ENCODE measurements at places on chromosomes 3 and 15.

- no peak for DNase-seq
Observed at GRCh38 chr3:63914312-63914711, 2.1 kb upstream of the SCAANT1 start.

DNA sequence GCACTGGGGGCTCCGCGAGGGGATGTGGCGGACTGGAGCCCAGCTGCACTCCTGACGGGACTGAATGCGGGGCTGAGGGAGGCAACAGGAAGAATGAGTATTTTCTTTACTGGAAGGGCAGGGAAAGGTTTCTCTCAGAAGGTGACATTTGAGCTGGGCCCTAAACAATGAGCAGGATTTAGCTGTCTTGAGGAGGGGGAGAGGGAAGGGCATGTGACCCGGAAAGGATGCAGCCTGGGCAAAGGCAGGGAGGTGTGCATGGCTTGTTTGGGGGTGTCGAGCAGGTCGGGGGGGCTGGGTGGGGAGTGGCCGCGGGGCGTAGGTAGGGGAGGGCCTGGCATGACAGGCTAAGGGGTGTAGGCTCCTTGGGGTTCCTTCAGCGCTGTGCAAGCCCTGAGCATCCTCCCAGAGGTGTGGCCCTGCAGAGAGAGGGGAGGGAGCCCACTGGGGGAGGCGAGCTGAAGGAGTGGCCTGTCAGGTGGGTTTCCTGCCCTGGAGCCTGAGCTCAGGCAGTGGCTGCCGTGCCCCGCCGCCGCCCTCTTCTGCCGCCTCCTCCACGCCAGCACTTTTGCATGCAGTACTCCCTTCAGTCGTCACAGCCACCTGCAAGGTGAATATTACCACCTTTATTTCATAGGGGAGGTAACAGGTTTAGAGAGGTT is 17.2 kb upstream of the ANKDD1A start:
- DNase-seq: peak; percentile 92

GRCh38 chr15:64950888-64951287 is 38.8 kb downstream of the SPG21 start:
- DNase-seq: no peak

DNA sequence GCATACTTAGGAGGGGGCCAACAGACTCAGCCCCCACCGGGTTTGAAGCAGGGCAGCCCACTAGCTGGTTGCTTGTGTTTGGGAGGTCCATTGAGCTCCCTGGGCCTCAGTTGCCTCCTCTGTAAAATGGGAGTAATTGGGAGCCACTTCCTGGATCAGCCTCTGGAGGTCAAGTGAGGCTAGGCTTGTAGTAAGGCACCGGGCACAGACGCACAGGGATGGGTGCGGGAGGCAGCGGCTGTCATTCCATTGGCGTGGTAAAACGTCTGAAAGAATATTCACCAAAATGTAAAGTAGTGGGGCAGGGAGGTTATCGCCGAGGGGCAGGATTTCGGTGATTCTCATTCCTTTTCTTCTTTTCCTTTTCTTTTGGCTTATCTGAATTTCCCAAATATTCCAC is 64.6 kb downstream of the TLE3 start:
- no peak for DNase-seq

DNA sequence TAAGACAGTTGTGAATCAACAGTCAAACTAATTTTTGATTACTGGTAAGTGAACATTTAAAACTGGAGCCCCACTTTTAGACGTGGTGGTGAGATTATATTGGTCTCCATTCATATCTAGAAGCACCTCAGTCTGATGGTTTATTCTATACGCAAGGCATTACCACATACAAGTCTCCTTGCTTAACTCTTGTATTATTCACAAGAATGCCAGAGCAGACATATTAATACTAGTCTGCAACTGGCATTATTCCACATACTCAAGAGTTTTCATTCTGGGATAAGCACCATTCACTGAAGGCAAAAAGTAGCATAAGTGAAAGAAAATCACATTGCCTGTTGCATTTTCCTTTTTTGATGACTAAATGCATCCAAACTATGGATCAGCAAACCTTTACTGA is 36.9 kb upstream of the MEIS2 start:
- no peak for DNase-seq

GRCh38 chr15:85543741-85544155 is 163.3 kb downstream of the AKAP13 start:
- DNase-seq: peak; percentile 48

- DNase-seq: no peak
Observed at GRCh38 chr3:19248143-19248542, 99.8 kb downstream of the KCNH8 start.

DNA sequence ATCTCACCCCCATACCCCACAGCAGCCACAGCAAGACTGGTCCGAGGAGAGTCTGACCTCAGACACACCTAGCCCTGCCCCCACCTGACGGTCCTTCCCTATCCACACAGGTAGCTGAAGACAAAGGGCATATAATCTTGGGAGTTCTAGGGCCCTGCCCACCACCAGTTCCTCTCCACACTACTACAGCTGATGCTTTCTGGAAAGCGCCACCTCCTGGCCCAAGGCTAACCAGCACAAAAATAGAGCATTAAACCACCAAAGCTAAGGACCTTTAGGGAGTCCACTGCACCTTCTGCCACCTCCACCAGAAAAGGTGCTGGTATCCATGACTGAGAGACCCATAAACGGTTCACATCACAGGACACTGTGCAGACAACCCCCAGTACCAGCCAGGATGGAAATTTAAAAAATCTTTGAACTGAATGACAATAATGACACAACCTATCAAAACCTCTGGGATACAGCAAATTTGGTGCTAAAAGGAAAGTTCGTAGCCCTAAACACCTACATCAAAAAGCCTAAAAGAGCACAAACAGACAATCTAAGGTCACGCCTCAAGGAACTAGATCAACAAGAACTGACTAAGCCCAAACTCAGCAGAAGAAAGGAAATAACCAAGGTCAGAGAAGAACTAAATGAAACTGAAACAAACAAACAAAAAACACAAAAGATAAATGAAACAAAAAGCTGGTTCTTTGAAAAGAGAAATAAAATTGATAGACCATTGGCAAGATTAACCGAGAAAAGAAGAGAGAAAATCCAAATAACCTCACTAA is 122.1 kb upstream of the TPRG1 start:
- DNase-seq: peak; percentile 39

- DNase-seq: peak; percentile 54
Observed at GRCh38 chr3:177196456-177197040, 734 bp downstream of the TBL1XR1 start.

DNA sequence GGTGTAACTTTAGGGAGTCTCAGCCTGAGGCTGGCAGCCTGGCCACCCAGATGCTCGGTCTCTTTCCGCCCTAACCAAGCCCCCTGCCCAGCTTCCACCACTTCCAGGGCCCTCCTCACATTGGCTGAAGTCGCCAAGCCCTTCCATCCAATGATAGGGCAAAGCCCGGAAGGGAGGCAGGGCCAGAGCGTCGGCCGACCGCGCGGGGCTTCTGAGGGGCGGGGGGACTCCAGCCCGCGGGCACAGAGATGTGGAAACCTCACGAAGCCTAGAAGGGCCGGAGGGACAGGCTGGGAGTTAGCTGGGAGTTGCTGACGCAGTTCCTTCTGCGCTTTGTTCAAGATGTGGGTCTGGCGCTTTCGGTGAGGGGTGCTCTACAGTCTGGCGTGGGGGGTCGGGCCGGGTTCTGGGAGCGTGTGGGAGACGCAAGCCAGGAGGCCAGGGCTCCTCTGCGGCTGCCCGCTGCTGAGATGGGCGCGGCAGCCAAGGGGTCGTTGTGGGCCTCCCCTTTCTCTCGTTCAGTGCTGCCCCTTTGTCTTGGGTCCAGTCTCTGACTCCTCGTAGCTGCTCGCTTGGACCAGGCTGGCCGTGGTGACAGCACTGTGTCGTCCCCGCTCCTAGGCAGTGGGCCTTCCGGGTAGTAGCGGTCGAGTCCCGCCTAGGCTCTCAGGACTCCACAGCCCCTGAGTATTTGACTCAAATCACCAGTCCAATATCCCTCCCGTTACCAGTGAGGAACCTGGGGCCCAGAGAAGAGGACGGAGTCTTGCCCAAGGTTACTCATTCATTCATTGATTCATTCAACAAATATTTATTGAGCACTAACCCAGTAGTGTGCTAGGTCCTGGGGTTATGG is at the start of gene ZNF660:
ZNF660 (plus strand) TSS at position 319 of the 856 bp plus-strand sequence. CDS start 9,230 bp downstream, outside the sequence.
- no peak for DNase-seq

GRCh38 chr3:25548836-25549235 is 115.9 kb downstream of the TOP2B start:
- DNase-seq: no peak

- DNase-seq: peak; percentile 52
Observed at GRCh38 chr3:30476368-30477084, 129.9 kb upstream of the TGFBR2 start.

DNA sequence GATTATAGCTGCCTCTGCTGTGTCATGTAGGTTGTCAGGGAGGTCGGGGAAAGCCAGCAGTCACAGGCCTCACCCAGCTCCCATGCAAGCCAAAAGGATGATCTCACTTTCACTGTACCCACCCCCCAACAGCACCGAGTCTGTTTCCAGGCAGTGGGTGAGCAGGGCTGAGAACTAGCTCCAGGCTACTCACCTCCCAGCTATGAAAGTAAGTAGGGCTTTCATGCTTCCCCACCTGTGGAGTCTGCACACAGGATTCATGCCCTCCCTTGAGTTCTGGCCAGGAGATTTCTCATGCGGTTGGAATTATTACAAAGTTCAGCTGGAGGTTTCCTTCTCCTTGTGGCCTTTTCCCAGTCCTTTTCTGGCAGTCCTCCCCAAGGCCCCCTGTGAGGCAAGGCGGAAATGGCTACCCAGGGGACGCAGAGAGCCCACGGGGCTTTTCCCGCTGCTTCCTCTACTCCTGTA is 356.2 kb downstream of the SV2B start:
- DNase-seq: no peak

GRCh38 chr3:154095832-154096421 is 25.3 kb upstream of the ARHGEF26 start:
- DNase-seq: no peak

- DNase-seq: peak; percentile 15
Observed at GRCh38 chr3:111739311-111739911, 119.7 kb upstream of the PHLDB2 start.

DNA sequence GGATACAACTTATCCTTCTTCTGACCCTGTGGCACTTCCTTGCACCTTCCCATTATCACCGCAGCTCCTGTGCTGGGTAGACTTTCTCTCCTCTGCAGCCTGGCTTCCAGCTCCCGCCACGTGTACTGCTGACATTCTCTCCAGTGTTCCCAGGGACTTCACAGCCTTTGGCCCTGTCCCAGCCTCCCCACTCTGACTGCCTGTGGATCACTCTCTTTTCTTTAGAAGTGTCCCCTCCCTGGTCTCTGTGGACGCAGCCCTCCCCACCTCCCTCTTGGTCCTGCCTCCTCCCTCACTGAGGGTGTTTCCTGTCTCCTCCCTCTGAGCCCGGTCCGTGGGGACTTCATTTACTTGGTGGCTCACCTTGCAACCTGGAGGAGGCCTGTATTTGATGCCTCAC is 17.4 kb downstream of the PDIA5 start:
- DNase-seq: no peak

- no peak for DNase-seq
Observed at GRCh38 chr3:44424758-44425157, 52.7 kb downstream of the ZNF445 start.

DNA sequence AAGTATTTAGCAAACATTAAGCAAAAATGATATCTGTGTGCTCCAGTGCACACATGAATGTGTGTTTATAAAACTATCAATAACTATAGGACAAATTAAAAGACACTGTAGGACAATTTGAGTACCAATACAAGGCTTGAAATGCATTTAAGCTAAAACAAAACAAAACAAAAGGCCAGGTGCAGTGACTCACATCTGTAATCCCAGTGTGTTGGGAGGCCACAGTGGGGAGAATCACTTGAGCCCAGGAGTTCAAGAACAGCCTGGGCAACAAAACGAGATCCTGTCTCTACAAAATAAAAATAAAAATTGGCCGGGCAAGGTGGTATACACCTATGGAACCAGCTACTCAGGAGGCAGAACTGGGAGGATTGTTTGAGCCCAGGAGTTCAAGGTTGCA is 50.7 kb downstream of the CSNK1G1 start:
- DNase-seq: no peak

DNA sequence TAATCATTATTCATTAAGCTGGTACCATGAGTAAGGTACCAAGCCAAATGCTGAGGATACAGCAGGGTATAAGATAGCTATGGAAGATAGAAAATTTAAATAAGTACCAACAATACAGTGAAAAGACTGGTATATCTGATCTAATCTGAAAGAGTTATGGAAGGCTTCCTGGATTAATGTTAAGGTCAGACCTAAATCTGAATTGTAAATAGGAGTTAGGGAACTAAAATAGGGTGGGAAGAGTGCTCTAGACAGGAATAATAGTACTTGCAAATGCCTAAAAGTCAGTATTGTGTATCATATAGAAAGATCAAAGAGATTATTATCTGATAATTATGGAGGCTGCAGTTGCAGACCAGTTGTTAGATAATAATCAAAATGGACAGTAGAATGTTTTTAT is 2.6 kb upstream of the ACKR4 start:
- no peak for DNase-seq

GRCh38 chr3:166783206-166783605 is 596.9 kb downstream of the ZBBX start:
- DNase-seq: no peak

- DNase-seq: no peak
Observed at GRCh38 chr3:100044369-100044768, 69.9 kb downstream of the FILIP1L start.

DNA sequence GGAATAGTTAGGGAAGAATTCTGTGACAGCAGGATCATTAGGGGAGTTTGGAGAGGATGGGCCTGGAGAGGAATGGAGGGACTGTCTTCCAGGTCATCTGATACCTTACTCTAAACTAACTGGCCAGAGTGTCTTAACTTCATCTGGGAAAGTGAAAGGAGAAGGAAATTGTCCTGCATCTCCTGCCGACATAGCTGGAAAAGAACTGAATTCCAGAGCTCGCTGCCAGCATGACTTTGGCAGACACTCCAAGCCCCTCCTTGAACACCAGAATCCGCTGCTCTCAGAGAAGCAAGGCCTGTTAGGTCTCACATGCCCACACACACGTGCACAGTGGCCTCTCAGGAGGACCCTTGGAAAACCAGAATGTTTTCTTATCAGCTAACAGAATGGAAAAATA is 10.5 kb downstream of the ABI3BP start:
- DNase-seq: no peak

DNA sequence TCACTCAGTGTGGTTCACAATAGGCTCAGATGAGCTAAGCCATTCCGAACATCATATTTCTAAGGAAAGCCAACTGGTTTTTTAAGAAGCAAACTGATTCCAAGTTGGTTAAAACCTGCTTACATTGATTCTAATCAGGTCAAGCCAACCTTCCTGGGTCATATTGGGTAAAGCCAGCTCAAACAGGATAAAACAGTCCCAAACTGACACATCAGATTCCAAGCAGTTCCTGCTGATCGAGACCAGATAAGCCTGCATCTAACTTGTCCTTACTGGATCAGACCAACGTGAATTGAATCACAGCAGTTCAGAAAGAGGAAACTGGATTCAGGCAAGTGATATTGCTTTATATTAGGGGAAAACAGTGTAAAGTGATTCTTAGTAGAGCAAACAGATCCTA is 18.6 kb upstream of the THSD4 start:
- no peak for DNase-seq

All from activated CD4-positive, alpha-beta T cell treated with anti-CD3 and anti-CD28 coated beads, Interleukin-10, Interleukin-2, amounts not matched to agents 100 ng/mL and 50 ng/mL, durations not matched to agents 16 hours and 8 hours (primary cell).